ENCODE measurements at places on chromosomes 5 and 9.

- DNase-seq = no peak
Observed at GRCh38 chr9:72983056-72983455, 30.2 kb upstream of the ALDH1A1 start.

- no peak for DNase-seq
Observed at GRCh38 chr5:111063709-111064322, 7.7 kb upstream of the TSLP start.

DNA sequence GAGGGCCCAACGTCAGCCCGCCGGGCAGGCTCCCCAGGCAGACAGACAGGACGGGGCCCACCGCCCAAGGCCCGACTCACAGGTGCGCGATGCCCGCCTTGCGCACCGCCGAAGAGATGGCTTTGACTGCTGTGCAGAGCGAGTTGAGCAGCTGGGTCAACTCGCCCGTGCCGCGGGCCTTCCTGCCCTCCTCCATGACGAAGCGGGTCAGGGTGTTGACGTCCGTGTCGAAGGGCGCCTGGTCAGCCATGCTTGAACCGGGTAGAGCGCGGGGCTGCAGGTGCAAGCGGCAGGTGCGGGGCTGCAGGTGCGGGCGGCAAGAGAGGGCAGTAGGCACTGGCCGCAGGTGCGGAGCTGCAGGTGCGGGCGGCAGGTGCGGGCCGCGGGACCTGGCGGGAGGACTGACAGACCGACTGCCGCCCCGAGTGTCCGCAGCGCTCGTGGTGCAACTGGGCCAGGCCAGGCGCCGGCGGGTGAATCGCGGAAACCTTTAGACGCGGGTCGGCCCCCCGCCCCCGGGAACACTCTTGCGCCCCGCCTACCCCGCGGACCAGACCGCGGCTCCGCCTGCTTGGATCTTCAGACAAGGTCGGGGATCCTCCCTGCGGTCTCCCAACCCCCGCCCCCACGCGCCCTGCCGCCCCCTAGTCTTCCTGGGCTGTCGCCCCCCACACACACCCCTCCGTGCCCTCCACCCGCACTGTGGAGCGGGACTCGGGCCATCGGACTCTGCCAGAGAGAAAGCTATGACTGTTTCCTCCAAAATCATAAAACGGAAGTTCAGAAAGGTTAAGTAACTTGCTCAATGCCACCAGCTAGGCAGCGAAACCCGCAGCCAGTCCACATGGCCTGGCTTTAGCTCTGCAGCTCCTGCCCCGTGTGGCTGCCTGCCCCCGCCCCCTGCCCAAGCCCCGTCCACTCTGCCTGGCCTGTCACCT is at the start of gene FBP1:
FBP1 (minus strand) TSS at position 458 of the 938 bp plus-strand sequence; CDS start at position 250, 208 bp downstream.
- no peak for DNase-seq

GRCh38 chr9:111598733-111599091 is 735 bp downstream of the PTGR1 start:
- DNase-seq = no peak

GRCh38 chr5:176817369-176817840 is 7.0 kb downstream of the UNC5A start:
- no peak for DNase-seq

DNA sequence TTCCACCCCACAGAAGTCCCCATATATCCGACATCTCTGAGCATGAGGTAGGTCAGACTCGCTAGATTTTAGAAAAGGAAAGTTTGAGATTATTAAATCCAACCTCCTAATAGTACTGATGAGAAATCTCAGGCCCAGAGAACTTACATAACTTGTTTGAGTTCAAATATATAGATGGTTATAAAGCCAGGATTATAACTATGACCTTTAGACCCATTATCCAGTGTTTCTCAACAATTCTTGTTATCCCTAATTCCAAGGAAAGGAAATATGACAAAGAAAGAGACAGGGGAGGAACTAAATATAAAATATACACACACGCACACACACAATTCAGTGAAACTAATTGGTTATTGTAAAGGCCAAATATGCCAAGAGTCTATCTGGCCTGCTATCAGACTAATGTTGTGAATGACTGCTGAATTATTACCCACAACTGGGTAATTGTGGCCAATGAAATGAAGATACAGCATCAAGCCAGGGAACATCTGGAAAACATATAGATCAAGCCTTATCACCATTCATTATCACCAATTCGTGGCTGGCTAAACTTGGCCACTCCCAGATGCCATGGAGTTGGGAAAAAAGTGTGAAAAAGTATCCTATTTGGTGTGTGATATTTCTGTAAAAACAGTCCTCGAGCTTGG is 248.4 kb downstream of the PRELID2 start:
- DNase-seq = no peak

DNA sequence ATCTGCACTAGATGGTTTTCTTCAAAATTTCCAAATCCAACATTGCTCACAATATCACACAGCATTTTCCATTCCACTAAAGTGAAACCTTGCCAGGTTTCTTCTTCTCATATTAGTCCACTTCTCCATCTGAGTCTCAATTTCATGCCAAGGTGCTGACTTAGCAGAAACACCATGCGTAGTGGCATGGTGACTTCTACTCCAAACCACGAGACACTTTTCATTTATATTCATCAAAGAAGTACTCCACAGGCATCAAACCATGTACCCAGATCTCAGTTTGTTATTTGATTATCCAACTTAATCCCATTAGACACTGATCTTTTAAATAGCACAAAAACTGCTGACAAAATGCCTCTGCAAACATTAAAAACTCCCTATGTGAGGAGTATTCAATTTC is 233.4 kb upstream of the ITGA1 start:
- DNase-seq = no peak

DNA sequence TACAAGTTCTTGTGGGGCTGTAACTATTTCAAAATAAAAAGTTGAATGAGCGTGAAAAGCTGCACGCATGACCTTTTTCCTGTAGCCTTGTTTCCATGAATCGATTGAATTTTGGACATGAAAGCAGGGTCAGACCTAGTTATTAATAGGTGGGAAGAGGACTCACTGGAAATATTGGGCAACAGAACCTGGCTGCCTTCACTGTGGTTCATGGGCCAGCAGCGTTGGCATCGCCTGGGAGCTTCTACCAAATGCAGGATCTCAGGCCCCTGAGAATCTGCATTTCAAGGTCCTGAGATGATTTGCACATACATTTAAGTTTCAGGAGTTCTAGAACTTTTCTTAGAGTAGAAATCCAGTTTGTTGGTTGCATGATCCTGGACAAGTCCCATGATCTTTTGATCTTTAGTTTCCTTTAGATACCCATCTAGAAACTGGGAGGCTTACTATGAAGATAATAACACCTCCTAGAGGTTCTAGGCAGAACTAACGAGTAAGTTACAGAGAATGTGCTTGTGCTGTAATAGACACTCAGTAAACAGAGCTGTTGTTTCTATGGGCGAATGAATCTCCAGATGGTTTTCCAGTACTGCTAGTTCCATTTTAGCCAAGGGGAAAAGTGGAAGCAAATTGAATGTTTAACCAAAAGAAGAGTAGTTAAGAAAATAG is 12.4 kb downstream of the ANKRD33B start:
- no peak for DNase-seq

GRCh38 chr9:88438811-88439210 is 50.6 kb downstream of the SPIN1 start:
- DNase-seq = no peak

GRCh38 chr9:36762958-36763357 is 190.3 kb downstream of the MELK start:
- no peak for DNase-seq

GRCh38 chr5:39580702-39581453 is 156.1 kb upstream of the DAB2 start:
- DNase-seq = no peak

DNA sequence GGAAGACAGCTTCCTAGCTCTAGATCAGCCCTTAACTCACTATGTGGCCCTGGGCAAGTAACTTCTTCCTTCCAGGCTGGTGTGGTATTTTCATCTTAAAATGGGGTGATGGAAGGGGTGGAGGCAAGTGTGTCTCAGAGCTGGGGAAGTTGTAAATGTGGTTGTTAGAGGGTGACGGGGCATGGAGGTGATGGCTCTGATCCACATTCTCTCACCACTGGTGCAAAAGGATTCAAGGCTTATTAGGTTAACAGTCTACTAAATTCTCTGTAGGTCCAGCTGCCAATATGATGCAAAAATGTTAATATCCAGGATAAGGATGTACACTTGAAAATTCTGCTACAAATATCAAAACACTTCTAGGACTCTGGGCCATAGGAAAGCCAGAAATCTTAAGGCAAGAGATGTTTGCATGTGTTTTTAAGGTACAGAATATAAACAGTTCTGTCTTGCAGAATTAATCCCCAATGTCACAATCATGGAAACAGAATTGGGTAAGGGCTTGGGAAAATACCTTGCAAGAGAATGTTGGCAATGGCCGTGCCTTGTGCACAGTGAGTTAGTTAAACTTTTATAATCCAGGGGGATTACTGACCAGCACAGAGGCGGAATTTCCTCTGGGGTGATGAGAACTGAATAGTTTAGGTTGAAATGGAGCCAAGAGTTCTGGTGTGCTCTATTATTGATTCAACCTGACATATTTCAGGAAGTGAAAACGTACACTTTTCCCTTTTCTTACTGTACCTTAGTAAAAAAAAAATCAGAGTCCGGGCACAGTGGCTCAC is 19.8 kb downstream of the TNFSF15 start:
- no peak for DNase-seq

- no peak for DNase-seq
Observed at GRCh38 chr9:35395076-35395705, 94.7 kb upstream of the RUSC2 start.

DNA sequence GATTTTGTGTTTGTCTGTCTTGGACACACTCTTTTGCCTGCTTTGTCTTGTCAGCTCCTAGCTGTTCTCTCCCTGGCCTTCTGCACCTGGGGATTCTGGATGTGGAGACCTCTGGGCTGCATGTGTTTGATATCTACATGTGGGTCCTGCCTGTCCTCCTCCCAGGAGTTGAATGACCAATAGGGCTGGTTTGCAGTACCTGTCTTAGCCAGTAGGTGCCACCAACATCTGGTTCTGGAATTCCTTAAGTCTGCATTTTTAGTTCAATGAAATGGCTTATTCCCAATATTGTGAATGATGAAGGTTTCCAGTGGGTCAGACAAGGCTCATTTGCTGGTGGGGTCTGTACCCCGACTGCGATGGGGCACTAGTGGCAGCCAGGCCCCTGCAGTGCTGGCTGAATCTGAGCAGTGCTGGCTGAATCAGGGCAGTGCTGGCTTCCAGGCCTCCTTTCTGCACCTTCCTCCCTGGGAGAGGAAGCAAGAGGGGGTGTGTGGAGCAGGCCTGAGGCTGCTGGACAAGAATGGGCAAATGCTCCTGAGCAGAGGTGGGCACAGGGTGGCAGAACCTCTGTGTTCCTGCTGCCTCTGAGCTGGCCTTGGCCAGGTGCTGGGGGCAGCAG is 73.3 kb downstream of the RXRA start:
- no peak for DNase-seq

GRCh38 chr9:981491-981898 is 5.0 kb downstream of the DMRT3 start:
- no peak for DNase-seq

- DNase-seq = no peak
Observed at GRCh38 chr5:150599917-150600511, 40.4 kb upstream of the SYNPO start.

GRCh38 chr9:1434052-1434767 is 384.1 kb downstream of the DMRT2 start:
- no peak for DNase-seq

DNA sequence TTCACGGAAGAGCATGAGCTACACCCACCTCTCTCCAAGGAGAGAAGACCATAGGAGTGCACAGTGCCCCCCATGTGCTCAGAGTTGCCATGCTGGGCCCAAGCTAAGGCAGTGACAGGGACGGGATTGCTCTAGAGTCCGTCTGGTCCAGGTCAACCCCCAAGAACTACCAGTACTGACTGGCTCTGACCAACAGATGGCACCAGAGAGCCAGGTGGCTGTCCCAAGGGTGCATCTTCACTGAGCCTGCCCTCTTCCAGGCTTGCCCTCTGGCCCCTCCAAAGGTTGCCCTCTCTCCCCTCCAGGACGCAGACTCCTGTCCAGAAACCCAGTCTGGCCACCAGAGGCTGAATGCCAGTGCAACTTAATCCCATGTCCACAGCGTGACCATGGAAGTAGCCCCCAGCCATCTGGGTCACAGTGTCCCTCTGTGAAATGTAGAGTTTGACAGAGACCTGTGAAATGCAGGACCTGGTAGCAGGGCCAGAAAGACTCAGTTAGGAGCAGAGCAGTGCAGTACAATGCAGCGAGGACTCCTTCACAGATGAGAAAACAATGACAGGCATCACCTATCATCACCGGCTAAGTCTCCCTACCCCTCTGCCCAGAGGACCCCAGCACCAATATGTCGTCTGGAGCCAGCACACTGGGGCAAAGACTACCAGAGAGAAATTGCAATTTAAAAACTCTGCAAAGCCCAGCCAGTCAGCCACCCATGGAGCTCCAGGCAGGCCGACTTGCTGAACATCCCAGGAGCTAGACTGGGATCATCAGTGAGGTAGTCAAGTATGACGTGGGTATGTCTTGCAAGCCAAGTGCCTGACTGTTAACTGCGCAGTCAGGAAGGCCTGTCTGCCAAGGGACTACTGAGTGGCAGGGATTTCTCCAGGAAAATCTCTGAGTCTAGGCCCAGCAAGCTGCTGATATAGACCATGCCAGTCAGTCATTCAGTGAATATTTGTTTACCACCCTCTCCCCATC is 7.7 kb upstream of the SKP1 start:
- peak; percentile 5 for DNase-seq

DNA sequence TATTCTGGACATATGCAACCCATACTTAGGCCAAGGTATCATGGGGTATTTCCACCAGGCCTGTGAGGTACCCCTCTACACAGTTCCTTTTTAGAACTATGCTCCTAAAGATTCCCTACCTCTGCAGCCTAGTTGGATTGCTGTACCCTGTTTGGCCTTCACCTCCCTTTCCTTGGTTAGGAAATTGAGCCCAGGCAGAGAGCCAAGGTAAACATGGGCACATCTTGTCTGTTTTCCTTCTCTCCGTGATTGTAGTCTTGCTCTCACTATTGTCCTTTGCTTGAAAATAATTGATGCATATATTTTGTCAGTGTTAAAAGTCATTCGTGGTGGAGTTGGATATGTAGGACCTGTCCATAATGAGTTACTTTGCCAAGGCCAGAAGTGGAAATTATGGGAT is 26.7 kb downstream of the BDP1 start:
- no peak for DNase-seq

- no peak for DNase-seq
Observed at GRCh38 chr5:67453111-67453905, 256.7 kb upstream of the CD180 start.

All from esophagus squamous epithelium (tissue), 5 donors.